ENCODE measurements at places on chromosomes 11 and 22.

GRCh38 chr11:12402691-12403120 lies 25.3 kb downstream of the PARVA start:
- DNase-seq: no peak

DNA sequence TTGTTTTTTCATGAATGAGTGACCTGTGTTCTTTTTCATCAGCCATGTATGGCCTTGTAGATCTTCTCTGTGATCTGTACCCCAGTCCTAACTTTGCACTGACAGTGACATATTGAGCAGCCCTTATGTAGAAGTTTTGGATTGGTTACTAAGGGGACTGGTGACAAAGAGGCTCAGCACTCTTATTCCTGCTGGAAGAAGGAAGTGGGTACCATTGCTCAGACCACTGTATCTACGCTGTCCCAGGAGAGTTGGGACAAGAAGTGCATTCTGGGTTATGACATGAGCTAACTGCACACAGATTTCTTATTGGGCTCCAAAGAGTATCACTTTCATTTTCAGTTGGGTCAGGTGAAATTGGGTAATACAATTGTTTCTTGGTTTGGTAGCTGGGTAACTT lies 107.8 kb upstream of the RASSF10 start:
- DNase-seq: no peak

DNA sequence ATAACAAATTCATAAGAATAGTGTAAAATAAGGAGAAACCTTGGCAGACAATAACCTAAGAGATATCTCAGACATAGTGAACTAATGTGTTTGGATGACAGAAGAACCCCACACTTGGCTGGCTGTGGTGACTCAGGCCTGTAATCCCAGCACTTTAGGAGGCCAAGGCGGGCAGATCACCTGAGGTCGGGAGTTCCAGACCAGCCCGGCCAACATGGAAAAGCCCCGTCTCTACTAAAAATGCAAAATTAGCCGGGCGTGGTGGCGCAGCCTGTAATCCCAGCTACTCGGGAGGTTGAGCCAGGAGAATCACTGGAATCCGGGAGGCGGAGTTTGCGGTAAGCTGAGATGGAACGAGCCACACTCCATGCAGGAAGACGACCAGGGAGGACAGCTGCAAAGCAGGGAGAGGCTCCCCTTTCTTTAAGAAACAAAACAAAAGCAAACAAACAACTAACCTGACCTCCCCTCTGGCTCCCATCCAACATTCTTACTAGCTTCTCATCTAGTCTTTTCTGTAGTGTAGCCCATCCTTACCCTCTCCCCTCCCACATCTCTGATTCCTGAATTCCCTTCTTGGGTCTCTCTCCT lies 84.2 kb downstream of the ZNF280B start:
- no peak for DNase-seq

GRCh38 chr11:8205566-8205965 lies 36.7 kb upstream of the RIC3 start:
- no peak for DNase-seq

DNA sequence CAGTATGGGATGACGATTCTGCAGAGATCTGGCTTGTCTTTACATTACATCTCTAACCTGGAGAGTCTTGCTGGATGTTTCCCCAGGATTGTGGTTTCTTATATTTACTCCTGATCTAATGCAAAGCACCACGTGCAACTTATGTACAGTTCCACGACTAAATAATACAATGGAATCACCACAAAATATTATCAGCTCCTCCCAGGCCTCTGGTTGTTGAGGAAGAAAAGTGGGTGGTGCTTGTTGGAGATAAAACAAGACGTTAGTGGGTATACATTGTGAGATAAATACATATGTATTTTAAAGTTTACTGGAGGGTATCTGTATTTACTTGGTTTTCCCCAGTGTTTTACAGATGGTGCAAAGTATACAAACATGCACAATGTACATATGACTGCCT lies 569.7 kb downstream of the NTM start:
- DNase-seq: no peak

GRCh38 chr11:2327032-2327431 lies 25.2 kb downstream of the TSPAN32 start:
- DNase-seq: no peak

DNA sequence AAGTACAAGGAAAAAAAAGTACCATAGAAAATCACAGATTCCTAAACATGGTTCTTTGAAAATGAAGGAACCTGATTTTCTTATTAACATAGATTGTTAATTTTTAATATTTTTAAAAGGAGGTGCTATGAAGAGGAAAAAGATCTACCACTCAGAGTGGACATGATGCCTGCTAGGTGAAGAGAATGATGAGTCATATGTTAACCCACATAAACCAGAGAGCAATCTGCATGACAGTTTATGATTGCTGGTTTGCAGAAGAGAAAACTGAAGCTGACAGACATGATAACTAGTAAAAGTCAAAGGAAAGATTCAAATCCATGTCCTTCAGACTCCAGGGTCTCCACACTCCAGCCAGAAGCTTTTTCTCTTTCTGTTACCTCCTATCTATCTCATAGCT lies 1231.7 kb downstream of the LRRC4C start:
- DNase-seq: no peak

GRCh38 chr11:2308713-2309112 lies 6.9 kb downstream of the TSPAN32 start:
- no peak for DNase-seq

- no peak for DNase-seq
These were observed 477.7 kb upstream of the CADM1 start for GRCh38 chr11:115981814-115982471.

DNA sequence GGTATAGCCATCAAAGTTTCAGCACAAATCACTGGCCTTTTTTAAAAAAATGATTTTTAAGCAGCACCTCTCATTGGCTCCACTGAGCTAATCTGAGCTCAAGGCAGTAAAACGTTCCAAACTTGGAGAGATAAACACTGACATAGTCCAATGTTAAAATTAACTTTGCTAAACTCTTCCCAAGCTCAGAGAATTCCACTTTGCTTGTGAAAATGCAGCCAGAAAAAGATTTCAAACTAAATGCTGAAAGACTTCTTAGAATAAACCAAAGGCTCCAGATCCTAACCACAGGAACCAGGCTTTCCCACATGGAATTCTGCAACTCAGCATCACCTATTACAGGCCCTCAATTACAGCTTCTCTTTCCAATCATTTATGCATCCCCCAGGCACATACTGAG lies 84.7 kb upstream of the GDPD4 start:
- no peak for DNase-seq

- peak; percentile 91 for DNase-seq
These were observed at the start of the genes KBTBD4 and NDUFS3 for GRCh38 chr11:47578524-47579494. Gene KBTBD4, minus strand, starts transcription at chr11:47578970. Its CDS starts 19 bp downstream, at chr11:47578951. Gene NDUFS3, plus strand, starts transcription at chr11:47579074. Its CDS starts 18 bp downstream, at chr11:47579092.

DNA sequence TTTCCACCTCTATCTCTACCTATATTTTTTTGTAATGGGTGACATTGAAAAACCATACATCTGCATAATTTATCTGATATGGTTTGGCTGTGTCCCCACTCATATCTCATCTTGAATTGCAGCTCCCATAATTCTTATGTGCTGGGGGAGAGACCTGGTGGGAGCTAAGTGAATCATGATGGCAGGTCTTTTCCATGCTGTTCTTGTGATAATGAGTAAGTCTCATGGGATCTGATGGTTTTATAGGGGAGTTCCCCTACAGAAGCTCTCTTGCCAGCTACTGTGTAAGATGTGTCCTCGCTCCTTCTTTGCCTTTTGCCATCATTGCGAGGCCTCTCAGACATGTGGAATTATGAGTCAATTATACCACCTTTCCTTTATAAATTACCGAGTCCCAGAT lies 551.0 kb upstream of the ANO5 start:
- DNase-seq: no peak

DNA sequence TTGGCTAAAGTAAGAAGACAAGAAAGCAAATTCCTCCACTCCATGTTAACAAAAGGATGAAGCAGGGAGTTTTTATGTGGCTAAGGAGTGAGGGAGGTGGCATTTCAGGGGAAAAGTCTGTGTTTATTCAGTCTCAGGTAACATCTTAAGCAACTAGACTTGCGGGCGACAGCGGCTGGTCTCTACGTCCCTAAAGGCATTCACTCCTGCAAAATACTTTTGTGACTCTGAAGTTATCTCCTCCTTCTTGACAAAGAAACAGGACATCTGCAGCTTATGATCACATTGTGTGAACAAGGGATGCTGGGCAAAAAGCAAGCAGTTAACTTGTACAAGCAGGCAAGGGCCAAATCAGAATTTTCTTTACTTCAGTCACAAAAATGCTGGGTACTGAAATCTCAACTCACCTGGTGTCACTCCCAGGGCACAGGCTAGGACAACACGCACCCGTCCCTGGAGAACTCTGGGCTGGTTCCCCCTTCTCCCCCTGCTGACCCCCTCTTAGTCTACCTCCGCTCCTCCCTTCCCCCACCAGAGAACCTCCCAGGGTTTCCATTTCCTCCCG lies 38.3 kb downstream of the IGLL5 start:
- DNase-seq: no peak

DNA sequence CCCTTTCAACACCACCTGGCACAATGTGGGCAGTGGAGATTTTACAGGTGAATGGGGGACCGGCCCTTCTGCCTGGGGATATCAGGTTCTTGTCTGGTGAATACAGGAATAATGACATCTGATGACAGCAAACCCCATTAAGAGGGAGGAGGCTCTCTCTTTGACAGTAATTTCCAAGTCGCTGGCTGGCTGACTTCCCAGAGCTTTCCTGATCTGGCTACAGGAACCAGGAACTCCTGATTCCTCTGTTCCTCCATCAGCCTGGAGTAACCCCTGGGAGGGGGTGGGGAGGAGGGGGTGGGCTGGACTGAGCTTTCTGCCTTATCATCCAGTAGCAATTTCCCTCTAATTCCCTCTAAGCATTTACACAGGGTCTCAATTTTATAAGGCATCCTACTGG lies 3.7 kb upstream of the MIEF1 start:
- DNase-seq: no peak

DNA sequence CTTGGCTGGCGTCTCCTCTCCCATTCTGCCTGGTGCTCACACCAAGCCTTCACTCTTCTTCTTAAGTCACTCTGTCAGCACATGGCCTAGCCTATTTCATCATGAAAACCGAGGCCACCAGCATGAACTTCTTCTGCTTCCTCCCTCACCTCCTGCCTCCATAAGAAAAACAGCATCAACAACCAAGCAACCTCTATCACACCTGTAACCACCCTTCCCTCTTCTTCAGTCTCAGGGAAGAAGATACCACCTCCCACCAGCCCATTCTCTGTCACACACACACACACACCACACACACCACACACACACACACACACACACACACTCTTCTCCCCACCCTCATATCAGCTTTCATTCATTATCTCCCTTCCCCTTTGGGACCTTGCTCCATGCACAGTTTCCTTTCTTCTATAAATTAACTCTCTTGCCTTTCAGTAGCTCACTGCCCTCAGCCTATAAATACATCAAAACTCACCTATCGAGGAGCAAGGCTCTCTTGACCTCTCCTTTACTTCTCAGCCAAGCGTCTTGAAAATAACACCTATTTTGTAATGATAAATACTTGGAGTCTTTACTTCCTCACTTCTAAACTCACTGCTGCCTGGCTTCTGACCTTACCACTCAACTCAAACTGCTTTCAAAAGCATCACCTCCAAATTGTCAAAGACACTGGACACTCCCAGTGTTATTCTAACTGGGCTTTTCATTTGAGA lies 36.6 kb downstream of the SC5D start:
- DNase-seq: peak; percentile 37

DNA sequence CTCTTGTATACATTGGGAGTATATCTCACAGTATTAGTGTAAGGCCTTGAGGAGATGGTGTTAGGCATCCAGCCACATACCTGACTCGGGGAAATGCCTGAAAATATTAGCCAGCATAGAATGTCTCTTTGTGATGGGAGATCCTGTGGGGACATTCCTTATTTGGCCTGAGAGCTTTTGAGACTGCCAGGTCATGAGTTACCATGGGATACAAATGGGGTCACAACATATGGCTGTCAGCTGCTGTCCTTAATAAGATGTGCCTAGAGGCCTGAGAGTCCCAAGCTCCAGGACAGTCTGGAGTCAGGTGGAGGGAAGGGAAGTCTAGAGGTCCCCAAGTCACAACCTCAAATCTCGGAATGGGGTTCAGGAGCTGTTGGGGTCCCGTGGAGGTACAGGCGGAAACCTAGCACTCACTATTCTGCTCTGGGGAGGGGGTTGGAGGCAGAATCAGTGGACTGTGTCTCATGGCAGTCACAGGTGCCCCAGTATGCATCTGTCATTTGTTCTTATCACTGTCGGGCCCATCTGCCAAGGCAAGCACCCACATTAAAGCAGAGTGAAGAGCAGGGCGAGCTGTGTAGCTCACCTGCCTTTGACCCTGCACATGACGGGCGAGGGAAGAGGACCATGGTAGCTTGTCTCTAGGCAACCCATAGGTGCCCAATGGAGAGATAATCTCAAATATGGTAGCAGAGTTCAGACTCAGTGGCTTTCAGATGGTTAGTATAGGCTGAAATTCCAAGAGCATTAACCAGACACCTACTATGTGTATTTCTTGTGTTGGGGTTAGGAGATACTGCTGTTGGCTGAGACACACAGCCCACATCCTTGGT lies 29.9 kb downstream of the KCNQ1OT1 start:
- peak; percentile 3 for DNase-seq

- DNase-seq: no peak
These were observed 4.5 kb downstream of the RIN1 start for GRCh38 chr11:66331542-66332370.

DNA sequence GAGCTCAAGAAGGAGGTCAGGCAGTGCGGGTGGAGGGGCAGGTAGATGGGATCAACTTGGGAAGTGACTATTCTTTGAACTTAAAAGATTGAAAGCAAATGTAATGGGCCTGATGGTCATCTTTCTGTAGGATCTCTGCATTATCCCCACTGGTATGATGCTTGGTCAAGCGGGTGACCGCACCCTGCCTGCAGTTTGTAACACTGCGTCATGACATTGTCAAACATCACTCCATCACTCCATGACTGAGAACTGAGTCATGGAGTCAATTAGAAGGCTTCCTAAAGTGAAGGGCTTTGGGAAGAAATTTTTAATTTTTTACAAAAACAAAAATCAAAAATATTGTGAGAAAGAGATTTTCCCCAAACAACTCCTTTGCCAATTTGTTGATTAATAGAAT lies 62.4 kb upstream of the BMAL1 start:
- no peak for DNase-seq

GRCh38 chr11:76801225-76801624 lies 18.1 kb downstream of the TSKU start:
- DNase-seq: no peak

DNA sequence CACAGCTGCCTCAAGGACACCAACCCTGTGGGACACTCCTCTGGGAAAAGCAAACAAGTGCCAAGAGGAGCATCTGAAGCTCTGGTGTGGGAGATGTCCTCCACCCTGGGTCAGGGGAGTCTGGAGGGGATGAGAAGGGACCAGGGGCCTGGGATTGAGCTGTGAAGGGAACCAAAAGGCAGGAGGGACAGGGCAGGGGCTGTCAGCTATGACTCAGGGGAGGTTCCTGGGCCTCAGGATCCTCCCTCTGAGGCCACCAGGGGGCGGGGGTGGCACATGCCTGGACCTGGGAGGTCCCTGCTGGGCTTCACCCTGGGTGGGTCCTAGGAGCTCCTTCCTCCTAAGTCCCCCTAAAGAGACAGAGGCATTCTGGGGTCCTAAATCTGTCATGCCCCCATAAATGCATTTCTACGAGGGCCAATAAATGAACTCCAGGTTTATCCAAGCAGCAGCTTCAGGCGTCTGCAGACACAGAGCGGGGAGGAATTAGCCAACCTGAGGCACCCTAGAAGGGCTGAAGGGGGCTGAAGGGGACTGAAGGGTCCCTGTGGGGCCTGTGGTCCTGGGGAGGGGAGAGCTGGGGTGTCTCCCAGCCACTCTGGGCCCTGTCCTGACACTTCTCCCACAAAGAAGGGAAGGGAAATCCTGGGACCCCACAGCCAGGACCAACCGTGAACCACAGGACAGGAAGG lies 31.9 kb upstream of the IGLL5 start:
- DNase-seq: peak; percentile 78

GRCh38 chr11:124942466-124943253 lies 6.8 kb upstream of the HEPACAM start:
- no peak for DNase-seq

GRCh38 chr11:33263549-33263948 lies 6.4 kb downstream of the HIPK3 start:
- no peak for DNase-seq
